Stimulated activated CD8-positive, alpha-beta memory T cell treated with anti-CD3 and anti-CD28 coated beads, Interleukin-4, amount 100 ng/mL, for 1 hour (primary cell): ENCODE measurements at places on chromosomes 3 and 15.

DNA sequence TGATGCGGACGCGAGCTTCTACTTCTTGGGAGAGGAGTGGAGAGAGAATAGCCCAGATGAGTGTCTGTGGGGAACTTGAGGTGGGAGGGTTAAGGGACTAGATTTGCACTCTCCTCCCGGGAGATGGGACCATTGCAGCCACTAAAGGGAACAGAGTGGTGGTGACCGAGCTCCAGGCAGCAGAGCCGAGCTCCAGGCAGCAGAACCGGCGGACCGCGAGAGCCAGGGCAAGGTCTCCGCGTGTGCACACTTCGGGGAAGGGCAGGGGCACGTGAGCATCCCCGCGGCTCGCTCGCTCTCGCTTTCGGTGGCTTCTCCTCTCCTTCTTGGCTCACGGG lies 1.1 kb downstream of the IGDCC3 start:
- DNase-seq, result no peak

GRCh38 chr3:150407808-150408220 lies 284 bp upstream of the TSC22D2 start:
- no peak for DNase-seq

GRCh38 chr15:78682004-78682651 lies 41.1 kb upstream of the CHRNB4 start:
- no peak for DNase-seq

DNA sequence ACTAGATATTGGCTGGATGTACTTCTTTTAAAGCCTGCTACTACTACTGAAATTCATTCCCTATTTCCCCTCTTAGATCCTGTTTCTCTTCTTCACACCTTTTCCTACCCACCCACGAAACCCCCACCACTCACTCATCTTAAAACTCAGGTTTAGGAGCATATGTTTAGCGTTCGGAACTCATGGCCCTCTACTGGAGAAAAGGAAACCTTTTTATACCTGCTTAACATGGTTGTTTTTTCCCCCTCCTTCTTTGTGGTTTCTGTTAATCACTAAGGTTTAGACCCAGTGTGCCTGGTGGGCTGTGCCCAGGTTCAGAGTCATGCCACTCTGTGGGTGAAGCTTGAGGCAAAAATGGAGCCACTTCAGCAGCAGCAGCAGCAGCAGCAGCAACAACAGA lies 2.6 kb downstream of the ARID3B start:
- DNase-seq, result peak; percentile 0

DNA sequence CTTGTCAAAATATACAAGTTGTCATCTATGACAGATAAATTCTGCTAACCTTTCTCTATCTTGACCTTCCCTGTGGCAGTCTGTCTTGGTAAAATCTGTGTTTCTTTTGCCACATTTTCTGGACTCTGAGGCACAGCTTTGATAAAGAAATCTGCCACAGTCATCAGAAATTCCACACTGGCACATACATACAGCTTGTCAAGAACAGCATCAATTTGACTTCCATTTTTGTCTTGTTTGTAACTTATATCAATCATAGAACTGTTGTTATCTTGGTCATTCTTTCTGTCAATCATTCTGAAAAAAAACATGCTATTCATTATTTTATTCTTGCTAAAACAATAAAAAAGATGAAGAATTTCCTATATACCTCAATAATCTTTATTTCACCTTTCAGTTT lies 130.8 kb downstream of the VPS13C start:
- no peak for DNase-seq
